ENCODE measurements at places on chromosomes 5 and 9.

- DNase-seq, result no peak
These were observed 88.5 kb upstream of the ELAVL2 start for GRCh38 chr9:23914431-23915003.

DNA sequence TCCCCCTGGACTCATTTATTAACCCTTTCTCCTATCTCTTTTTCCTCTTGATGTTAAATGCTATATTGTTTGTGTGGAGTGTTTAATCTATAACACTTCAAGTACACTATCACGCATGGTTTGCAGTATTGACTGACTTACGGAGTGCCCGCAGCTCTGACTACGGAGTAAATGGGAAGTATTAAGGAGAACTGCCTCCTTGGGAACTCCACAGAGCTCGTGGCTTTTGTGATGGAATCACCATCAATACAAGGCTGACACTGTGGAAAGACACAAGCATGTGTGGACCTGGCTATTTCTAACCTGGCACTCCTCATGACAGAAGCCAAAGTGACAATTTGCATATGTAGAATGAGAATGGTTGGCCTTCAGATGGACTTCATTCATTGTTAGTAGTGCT, 66.2 kb downstream of the SFXN1 start:
- no peak for DNase-seq

GRCh38 chr5:61999371-61999770, 306.6 kb upstream of the KIF2A start:
- no peak for DNase-seq

GRCh38 chr5:74994826-74995225, 57.5 kb downstream of the GCNT4 start:
- no peak for DNase-seq

- DNase-seq, result no peak
These were observed 519 bp downstream of the HSPA5 start for GRCh38 chr9:125240649-125240999.

- no peak for DNase-seq
These were observed 17.1 kb upstream of the CDC23 start for GRCh38 chr5:138230261-138230660.

GRCh38 chr5:101943784-101944183, 352.3 kb downstream of the SLCO4C1 start:
- DNase-seq, result no peak

GRCh38 chr5:140227046-140227445, 52.1 kb downstream of the CYSTM1 start:
- DNase-seq, result no peak

- no peak for DNase-seq
These were observed 61.0 kb upstream of the DAPK1 start for GRCh38 chr9:87436716-87437115.

- DNase-seq, result no peak
These were observed 849.8 kb upstream of the CDH6 start for GRCh38 chr5:30343707-30344106.

DNA sequence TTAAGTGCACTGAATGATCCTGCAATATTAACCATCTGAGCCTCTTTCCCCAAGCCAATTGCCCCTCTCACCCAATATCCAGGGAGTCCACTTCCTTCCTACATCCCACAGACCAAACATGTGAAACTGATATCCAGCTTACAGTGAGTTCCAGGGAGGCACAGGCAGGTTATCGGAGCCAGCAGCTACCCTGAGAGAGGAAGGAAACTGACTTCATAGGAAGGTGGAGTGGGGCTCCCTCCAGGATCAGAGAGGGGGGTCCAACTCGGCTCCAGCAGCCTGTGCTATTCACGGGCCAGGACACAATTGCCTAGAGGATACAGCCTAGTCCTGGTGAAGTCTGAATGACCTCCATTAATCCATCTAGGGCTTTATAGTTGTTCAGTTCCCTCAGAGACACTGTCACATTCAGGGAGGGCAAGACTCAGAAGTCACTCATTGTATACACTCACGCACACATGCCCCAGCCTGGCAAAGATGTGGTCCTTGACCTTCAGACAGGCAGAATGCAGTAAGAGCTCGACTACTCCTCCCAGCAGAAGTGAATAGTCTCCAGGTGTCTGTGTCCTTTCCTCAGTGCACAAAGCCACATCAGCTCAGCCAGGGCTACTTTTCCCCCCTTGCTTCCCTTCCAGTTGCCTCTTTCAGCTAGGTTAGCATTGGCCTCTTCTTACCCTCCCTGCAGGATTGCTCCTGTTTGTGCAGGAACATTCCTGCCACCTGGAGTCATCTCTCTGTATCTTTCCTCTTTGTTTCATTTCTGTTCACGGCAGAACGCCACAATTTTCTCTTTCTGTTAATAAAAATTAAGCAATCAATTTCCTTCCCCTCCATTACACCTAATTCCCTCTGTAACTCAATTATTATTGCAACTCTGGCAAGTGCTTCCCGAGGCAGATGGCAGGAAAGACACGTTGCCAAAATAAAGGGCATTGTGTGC, 501.7 kb downstream of the ARHGEF28 start:
- DNase-seq, result no peak

DNA sequence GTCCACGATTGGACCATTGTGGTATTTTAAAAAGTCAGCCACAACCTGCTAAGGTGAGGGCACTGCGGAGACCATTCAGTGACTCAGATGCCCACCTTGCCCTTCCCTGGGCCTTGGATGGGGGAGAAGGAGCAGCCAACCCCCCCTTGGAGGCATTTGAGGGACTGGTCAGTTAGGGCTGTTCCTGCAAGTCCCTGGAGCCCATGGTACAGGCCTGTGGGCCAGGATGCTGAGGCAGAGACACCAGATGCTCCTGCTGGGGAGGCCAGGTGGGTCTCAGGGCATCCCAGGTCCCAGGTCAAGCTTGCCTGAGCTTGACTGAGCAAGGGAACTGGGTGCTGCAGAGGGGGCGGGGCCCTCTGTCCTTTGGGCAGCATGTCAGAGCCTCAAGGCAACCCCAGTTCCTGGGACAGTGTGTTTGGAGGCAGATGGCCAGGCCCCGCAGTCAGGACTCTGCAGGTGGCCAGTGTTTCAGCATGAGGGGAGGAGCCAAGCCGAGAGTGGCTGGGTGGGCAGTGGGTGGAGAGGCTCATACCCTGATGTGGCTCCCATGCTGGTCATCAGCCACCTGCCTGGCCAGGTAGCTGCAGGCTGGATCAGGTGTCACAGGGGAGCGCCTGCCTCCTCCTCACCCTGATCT, 27.5 kb downstream of the SLC6A3 start:
- DNase-seq, result no peak

- DNase-seq, result no peak
These were observed 7.3 kb upstream of the NEUROG1 start for GRCh38 chr5:135543001-135543484.
